NCI-H1417 treated with DMSO at 0.1 percent for 48 hours (cell line): ENCODE measurements at places on chromosomes 7 and 10.

- no peak for DNase-seq
These were observed 73.1 kb downstream of the CD36 start for GRCh38 chr7:80711531-80711930.

DNA sequence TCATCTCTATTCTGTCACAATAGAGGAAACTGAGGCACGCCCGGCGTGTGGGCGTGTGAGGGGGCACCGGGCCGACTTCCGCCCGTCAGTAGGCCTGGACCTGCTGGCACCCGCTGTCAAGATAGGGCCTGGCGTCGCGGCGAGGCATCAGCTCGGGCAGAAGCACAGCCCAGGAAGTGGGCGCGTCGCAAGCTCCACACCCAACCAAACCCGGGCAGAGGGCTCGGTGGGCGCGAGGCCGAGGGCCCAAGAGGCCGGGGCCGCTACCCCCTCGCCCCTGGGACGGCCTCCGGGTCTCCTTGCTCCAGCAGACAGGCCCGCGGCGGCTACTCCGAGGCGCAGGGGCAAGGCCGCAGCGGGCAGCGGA lies 91.2 kb downstream of the SPAG6 start:
- no peak for DNase-seq

DNA sequence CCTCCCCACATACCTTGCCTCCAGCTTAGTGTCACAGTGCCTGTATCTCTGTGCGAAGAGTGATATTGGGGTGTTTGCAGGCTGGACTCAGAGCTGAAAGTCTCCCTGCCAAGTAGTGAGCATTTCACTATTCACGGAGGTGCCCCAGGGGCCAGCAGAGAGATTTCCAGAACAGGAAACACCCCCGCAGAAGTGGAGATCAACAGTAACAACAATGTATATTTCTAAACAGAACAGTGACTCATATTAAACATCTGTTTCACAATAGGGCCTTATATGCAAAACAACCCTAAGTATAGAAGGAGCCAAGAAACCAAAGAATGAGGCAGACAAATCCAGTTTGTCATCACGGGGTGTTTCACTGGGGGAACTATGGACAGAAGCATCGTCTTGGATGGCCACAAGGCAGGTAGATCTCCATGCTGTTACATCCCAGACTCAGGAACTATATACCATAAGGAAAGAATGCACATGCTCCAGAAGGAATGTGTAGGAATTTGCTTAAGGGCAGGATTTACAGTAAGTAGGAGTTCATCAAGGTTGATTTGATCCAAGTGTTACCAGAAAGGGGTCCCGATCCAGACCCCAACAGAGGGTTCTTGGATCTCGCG lies 29.3 kb upstream of the CCL24 start:
- no peak for DNase-seq

DNA sequence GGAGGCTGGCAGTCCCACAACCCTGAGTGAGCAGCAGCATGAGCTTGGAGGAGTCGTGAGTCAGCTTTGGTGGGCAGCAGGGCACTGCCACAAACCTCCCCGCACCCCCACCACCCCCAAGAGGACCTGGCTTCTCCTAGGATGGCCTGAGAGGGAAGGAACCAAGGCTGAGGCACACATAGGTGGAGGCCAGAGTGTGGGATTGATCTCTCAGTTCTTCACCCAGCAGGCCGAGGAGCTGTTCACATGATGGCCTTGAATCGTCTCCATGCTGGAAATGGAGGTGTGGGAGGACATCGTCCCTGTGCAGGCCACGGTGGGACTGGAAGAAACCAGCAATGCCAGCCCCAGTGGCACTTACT lies 17.4 kb upstream of the GDF10 start:
- no peak for DNase-seq

GRCh38 chr10:69636273-69636575 lies 6.2 kb downstream of the FAM241B start:
- DNase-seq: no peak

- no peak for DNase-seq
These were observed 219.0 kb downstream of the TRIL start for GRCh38 chr7:28739128-28739527.

- DNase-seq: no peak
These were observed 2.9 kb downstream of the MLXIPL start for GRCh38 chr7:73621168-73622063.

DNA sequence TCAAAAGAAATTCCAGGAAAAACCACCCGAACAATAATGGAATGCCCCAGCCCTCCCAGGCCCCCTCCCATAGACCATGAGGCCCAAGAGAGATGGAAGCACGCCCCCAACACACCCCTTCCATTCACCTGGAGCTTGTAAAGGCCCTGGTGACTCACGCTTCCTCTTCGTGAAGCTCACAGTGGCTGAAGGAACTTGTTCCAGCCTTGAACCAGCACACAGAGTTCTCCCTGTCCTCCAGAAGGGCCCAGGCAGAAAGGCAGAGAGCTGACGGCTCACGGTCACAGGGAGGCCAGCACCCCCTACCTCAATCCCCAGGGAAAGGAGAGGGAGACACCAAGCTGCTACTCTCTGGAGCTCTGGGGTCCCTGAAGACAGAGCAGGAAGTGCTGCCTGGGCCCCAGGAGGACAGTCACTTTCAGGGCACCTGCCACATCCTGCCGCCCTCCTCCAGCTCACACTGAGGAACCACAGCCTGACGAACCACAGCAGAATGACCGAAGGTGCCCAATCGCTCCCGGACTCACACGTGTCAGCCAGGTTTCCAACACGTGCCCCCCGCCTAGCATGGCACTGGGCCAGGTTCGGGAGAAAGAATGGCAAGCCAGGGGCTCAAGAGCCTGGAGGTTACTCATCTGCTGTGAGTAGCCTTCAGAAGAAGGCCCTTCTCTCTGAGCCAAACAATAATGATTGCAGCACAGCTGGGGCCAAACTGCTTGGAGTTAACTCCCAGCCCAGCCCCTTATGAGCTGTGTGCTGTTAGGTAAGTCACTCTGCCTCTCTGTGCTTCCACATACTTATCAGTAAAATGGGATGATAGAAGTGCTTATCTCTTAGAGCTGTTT lies 52.8 kb downstream of the DLG5 start:
- DNase-seq: no peak

DNA sequence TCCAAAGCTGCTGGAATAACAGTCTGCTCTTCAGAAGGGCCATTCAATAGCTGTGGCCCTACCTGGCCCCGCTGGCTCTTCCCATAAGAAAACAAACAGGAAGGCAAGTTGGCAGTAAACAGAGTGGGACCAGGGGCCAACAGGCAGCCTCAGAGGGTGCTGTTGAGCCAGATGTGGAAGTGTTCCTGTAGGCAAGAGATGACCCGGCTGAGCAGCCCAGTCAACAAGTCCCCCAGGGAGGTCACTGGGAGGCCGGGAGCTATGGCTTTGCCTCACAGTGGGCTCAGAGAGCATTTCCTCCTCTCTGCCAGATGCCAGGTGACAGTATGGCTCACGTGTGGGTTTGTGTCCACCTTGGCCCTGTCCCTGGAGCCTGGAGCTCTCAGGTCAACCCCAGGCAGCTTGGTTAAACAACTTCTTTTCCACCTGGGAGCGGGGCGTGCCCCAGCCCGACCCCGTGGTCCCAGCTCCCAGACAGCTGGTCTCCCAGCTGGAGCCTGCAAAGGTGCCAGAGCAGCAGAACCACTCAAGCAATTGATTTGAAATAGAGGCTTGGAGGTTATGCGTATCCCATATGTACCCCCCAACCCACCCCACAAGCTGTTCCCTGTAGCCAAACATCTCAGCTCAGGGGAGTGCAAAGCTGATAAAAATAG lies 33.8 kb upstream of the LOXL4 start:
- DNase-seq: no peak
